ENCODE measurements at places on chromosomes 6 and 20.

GRCh38 chr20:35226126-35226883, at the start of gene MMP24:
TSS of gene MMP24 (plus strand) at chr20:35226690. CDS start at chr20:35226739, 49 bp downstream.
- peak; percentile 45 for DNase-seq

- DNase-seq = no peak
Observed at GRCh38 chr6:100335991-100336390, 128.7 kb downstream of the SIM1 start.

GRCh38 chr6:22783931-22784330, 214.6 kb downstream of the HDGFL1 start:
- no peak for DNase-seq

DNA sequence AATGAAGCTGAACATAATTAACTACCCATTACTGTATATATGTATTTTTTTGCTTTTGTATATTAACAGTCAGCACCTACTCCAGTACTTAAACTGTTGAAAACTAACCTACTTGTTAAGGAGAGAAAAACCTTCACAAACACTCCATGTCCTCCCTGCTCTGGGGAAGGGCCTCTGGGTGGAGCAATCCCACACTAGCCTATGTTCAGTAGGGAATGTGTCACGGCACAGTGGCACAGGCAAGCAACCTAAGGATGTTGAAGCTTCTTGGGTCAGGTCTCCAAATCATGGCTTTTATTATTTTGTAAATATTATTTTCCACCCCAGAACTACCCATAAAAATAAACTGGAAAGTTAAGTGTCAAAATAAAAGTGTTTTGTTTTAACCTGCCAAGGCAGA, 5.3 kb downstream of the MAN1A1 start:
- no peak for DNase-seq

DNA sequence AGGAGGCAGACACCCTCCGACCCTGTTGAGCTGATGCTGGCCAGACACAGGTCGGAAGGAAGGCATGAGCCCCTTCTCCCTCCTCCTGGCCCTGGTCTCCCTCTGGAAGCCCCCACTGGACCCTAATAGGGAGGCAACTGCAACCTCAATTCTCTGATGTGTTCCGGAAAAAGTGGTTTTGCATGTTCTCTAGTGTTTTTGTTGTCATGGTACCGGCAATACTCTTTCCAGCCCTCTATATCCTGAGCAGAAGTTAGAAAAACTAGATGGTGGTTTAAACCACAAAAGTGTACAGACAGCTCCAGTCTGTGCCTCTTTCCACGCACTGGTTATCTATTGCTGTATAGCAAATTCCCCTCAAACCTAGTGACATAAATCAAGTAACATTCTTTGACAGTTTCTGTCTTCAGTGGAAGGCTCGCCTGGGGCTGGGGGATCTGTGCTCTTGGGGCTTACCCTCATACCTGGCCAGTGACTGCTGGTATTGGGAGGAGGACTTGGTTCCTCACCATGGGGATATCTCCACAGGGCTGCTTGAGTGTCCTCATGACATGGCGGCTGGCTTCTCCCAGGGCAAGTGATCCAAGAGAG, 37.0 kb downstream of the SYTL3 start:
- no peak for DNase-seq

DNA sequence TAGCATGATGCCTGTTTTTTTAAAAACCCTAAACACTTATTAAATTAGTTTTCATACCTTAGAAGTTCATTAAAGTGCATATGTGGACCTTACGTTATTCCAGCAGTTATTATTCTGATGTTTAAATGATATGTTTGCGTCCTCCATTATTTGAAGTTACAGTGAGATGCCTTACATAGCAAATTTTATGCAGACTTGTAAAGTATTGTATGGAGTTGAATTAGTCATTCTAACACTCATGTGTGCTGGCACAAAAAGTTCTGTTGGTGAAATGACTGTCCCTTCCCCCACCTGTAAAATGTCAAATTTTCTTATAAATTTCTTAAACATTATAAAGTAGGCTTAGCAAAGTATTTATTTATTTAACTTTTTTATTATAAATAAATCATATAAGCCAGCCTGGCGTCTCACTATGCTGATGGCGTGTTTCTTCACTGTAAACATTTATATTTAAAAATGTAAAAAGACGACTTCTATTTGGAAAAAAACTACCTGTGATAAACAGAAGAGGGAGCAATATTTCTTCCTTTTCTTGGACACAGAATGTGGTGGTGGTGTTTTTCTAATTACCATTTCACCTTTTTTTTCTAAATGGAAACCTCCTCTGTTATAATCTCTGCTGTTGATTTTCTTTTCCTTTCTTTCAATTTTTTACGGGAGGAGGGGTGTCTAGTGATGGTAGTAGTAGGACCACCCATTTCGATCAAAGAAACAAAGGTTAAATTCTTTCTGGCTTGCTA, 155.4 kb downstream of the RFPL4B start:
- DNase-seq = peak; percentile 32

DNA sequence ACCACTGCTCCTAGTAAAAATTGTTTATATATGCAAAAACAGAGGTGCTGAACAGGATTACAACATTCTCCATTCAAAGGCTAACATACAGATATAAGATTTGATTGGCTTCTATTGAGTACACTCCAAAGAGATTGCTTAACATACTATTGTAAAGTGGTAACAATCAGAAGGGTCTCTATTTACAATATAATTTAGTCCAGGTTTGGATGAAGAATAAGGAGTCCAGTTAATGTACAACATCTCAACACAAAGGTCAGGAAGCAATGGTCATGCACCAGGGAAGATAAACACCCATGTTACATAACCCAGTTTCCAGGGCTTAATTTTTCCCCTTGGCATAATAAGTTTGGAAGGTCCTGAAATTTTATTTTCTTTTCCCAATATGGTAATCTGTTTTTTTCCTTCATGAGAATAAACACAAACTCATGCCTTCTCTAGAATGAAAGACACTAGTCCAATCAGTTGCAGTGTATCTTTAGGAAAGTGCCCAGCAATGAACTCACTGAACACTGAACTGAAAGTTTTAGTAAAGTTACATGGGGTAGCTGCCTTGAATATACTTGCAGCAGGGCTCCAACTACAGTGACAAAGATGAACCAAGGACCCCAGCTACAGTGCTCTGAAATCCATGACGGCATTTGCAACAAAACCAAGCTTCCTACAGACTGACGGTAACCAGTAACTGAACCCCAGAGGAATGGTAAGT, 255.3 kb upstream of the GJE1 start:
- DNase-seq = no peak

DNA sequence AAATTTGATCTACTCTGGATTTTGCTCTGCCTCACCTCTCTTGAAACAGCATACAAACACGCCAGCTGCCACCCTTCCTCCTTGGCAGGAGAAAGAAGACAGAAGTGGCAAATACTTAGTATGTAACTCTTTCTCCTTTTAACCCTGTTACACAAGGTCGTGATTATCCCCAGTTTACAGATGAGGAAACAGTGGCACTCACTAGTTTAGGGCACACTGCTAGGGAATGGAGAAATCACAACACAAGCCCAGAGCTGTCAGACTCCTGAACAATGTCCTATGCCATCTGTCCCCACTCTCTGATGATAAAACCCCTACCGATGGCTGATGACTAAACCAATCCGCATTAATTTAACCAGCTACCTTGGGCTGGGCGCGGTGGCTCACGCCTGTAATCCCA, 79.7 kb downstream of the FGD2 start:
- no peak for DNase-seq

- no peak for DNase-seq
Observed at GRCh38 chr6:11920566-11920965, 91.5 kb upstream of the HIVEP1 start.

DNA sequence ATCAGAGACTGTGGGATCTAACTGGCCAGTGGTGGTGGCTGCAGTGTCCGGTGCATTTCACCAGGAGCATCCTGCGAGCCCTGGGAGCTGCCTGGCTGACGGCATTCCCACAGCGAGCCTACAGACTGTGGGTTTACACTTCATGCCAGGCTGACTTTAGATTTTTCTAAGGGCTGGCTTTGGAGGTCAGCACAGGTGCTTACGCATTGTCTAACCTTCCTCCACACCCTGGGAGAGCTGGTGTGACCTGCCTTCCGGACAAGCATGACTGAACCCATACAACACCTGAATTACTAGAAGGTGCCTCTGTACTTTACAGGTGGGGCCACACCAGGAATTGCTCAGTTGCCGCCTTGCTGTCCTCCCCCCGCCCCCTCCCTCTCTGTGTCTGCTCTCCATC, 96.2 kb downstream of the RREB1 start:
- DNase-seq = peak; percentile 84

DNA sequence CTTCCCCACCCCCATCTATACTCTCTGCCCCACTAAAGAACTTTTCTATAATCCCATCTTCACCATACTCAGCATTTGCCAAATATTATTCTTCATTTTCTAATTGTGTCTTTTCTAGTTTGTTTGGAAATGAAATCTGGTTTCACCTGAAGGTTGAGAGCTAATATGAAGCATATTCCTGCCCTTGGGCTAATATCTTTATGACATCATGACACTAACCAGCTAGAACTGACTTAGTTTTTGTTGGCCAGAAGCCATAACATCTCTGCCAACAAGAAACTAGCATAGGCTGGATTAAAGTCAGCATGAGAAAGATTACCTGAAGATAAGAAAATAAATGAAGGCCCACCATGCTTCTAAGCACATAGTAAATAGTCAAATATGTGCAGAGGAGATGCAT, 16.7 kb downstream of the UNC5CL start:
- peak; percentile 46 for DNase-seq

DNA sequence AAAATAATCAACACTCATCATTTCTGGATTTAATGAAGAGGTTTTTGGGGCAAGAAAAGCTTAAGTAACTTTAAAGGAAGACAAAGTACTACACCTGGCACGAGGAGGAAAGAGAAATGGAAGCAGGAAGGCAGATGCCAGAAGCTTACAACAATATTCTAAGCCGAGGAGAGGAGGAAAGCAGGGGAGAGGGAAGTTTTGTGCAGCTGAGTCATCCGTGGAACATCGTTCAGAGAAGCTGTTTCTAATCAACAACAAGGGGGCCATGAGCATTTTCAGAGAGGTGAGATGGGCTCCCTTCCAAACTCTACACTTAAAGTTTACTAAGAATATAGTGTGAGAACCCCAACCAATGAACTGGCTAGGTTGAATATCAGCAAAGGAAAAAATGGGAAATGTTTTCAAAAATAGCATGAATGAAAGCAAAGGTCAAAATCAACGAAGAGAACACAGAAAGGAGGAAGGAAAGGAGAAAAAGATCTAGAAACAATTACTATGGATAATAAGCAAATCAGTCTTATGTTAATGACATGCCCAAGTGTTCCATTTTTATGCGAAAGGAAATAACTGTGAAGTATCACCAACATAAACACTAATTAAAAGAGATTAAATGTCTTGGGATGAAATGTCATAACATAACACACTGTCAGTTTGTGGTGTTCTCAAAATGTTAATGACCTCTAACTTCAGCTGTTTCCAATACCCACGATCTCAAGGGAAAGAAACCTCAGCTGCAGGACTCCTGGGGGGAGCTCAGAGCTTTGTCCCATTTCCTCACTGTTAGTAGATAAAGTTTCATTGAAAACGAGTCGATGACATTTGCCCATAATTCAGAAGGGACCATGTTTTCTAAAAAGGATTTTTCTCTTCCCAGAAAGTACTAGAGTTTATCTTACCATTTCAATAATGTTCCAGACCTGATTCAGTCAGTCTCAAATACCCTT, 203.4 kb upstream of the STXBP5 start:
- DNase-seq = no peak

GRCh38 chr6:6270948-6271535, 49.4 kb downstream of the F13A1 start:
- DNase-seq = no peak

- no peak for DNase-seq
Observed at GRCh38 chr6:150536835-150537234, 62.9 kb upstream of the PLEKHG1 start.

DNA sequence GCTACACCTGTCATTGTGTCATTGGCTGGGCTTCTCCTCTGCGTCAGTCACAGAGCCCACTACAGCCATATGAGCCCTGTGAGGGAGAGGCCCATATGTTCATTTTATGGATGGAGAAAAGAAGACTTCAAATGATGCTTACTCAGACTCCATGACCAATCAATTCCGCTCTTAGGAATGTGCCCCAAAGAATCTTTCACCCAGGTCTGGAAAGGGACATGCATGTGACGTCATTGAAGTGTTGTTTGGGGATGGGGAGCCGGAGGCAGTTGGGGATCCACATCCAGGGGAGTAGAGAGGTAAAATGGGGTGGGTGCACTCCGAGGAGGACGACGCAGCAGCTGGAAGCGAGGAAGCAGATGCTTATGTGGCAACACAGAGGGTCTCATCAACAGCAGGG, 9.6 kb upstream of the C6orf132 start:
- no peak for DNase-seq

Measured in NCI-H146 (cell line).